Activated CD4-positive, alpha-beta T cell treated with anti-CD3 and anti-CD28 coated beads, Interleukin-2, amount 50 U/mL, for 1 hour (primary cell): ENCODE measurements at places on chromosomes 4 and X.

DNA sequence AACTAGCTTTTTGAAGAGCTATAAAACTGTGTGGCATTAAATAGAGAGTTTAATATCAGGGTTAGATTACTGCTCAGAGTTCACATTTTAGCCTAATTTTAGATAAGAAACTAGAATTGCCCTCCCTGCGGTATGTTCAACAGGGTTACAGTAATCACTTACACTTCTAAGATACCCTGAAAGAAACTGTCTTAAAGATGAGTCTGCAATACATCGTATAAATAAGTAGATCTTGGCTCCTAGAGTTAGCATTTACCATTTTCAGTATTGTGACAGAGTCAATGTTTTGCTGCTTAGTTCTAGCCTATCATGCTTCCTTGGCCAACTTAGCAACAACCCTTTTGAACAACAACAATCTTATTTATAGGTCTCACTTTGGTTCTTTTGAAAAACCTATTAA, 217.8 kb upstream of the NDST4 start:
- no peak for DNase-seq

- no peak for DNase-seq
Observed at GRCh38 chrX:148540671-148541583, 40.5 kb downstream of the AFF2 start.

DNA sequence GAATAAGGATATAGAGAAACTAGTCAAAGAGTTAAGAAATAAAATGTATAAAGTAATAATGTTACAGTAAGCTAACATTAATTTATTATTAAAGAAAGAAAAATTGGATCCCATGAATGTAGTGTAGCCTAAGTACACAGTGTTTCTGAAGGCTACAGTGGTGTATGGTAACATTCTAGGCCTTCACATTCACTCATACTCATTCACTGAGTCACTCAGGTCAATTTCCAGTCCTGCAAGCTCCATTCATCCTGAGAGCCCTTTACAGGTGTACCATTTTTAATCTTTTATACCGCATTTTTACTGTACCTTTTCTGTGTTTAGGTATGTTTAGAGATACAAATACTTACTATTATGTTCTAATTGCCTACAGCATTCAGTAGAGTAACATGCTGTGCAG, 120.6 kb upstream of the AGA start:
- no peak for DNase-seq

DNA sequence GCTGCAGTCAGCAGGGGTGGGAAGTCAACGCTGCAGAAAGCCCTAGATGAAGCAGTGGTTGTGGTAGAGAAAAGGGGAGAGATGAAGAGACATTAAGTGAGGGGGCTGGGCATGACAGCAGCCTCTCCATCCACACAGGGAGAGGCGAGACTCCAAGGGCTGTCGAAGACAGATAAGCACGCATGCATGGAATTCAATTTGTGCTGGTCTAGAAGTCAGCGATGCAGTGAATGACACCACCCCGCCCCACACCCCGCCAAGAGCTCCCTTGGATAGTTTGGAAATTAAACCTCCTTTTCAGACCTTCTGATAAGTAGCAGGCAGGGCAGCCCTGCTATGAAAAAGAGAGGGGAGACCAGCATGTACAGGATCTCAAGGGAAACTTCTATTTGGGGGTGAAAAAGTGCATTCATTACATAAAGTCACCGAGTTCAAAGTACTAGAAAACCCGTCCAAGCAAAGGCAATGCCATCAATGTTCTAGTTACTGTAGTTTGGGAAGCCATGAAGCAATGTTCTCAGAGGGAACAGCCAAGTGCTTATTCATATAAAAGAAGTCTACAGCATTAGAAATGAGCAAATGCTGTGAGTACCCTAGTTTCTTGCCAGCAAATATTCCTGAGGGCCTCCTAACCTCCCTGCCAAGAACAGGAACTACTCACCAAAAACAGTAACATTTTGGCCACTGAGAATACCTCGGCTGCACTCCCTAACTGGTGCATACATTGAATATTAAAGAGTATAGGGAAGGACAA, 152.3 kb upstream of the ANXA10 start:
- DNase-seq = no peak

DNA sequence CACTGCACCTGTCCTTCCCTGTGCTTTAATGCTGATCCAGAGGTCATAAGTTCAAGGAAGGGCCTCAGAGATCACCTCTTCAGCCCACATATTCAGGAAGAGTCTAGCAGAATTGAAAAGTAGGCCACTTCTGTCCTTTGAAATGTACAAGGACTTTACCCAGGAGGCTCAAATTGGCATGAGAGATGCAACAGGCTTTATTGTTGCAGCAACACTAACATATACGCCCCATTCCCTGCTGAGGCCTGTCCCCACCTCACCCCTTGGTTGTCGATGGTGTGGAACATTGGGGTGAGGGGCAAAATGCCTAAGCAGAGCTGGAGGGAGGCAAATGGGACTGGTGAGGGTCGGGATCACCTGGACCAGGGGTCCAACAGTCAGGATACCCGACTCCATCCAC, 2.8 kb downstream of the PRAF2 start:
- DNase-seq = no peak

DNA sequence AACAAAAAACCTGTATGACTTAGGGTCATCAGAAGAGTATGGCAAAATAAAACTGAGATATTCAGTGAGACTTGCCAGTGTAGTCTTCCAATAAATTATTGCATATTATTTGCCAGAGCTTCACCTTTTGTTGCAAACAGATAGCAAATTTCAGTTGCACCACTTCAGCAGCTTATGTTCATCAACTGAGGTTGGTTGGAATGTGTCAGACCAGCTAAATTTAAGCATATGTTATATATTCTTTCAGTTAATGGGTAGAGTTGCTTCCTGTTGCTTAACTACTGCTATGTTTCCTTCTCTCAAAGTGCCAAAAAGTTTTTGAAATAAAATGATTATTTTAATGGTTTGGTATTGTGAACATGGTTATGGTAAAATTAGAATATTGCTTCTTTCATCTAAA, 61.5 kb downstream of the GALNT7 start:
- no peak for DNase-seq

DNA sequence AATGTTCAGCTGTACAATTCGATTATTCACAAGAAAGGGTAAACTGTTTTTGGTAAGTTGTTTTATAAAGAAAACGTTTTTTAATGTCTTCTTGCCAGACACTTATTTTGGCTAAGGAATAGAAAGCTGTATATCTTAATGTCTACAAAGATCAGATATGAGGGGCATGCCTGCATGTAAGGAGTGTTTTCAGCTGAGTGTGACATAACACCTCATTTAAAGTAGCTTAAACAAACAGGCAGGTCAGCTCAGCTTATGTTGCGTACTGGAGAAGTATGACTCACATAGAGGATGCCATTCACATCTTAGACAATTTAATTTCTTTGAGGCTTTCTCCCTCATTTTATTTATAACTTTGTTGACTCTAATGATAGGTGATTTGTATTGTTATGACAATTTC, 30.4 kb downstream of the LAMTOR3 start:
- no peak for DNase-seq

DNA sequence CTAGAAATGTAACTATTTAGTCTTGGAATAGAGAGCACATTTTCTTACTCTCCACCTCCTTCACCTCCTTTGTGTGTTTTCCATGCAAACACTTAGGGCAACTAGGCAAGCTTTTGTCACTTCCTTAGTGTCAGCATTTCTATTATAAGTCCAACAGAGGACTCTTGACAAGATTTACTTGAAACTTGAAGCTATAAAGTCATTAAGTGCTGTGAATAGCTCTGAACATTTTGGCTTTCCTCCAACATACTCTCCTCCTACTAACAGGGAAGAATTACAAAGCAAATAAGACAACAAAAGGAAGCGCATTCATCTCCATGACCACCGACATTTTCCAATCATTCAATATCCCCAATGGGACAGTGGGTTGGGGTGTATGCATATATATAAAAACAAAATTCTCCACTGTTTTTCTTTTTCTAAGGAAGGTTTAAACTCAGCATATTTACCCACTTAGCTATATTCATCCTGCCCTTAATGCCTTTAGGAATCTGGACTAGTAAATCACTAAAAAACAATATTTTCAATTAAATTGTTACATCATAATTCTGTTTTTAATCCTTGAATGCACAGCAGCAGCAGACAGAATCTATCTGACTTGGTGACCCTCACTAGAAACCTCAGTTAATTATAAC, 264.6 kb downstream of the SNCA start:
- no peak for DNase-seq

DNA sequence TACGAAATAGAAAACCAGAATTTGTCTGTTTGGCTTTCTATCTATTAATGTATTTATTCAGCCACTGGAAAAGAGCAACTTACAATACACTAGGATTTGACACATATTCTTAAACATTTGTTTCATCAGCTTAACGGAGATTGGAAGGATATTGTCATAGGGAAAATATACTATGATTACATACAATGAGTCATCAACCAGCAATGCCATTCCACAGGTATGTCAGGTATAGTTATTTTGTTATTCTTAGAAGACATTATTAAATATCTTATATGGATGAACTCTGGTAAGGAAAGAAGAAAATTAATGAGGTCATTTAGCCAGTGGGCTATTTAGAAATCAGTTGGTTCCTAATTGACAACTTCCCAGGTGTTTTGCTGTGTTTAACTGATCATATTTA, 926.6 kb downstream of the STIM2 start:
- no peak for DNase-seq

DNA sequence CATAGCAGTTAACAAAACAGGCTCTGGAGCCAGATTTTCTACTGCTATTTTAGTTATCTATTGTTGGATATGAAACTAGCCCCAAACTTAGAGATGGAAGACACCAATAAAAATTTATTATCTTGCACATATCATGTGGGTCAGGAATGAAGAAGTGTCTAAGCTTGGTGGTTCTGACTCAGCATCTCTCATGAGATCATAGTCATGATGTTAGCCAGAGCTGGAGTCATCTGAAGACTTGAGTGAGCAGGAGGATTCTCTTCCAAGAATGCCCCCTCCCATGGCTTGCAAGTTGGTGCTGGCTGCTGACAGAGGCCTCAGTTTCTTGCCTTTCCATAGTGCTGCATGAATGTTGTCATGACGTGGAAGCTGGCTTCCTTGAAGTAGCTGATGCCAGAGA, 68.2 kb upstream of the TAPT1 start:
- DNase-seq = no peak

- no peak for DNase-seq
Observed at GRCh38 chr4:77268108-77268507, 111.1 kb downstream of the CCNG2 start.

GRCh38 chr4:71841336-71841735, 57.5 kb upstream of the GC start:
- no peak for DNase-seq

DNA sequence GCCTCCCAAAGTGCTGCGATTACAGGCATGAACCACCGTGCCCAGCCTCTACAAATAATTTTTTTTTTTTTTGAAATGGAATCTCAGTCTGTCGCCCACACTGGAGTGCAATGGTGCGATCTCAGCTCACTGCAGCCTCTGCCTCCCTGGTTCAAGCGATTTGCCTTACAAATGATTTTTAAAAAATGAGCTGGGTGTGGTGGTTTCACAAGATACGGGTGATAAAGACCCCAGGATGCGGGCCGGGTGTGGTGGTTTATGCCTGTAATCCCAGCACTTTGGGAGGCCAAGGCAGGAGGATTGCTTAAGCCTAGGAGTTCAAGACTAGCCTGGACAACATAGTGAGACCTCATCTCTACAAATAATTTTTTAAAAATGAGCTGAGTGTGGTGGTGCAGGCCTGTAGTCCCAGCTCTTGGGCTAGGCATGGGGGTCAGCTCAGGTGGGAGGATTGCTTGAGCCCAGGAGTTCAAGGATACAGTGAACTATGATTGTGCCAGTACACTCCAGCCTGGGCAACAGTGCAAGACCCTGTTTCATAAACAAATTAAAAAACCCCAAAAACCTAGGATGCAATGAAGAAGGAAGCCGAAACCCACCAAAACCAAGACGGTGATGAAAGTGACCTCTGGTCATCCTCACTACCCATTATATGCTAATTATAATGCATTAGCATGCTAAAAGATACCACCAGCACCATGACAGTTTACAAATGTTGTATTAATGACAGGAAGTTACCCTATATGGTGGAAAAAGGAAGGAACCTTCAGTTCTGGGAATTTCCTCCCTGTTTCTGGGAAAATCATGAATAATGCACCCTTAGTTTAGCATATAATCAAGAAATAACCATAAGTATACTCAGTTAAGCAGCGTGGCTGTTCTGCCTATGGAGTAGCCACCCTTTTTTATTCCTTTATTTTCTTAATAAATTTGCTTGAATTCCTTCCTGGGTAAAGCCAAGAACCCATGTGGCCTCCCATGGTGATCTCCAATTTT, 27.7 kb downstream of the PDGFRA start:
- no peak for DNase-seq

GRCh38 chr4:794900-795725, 30.8 kb downstream of the CPLX1 start:
- DNase-seq = no peak

DNA sequence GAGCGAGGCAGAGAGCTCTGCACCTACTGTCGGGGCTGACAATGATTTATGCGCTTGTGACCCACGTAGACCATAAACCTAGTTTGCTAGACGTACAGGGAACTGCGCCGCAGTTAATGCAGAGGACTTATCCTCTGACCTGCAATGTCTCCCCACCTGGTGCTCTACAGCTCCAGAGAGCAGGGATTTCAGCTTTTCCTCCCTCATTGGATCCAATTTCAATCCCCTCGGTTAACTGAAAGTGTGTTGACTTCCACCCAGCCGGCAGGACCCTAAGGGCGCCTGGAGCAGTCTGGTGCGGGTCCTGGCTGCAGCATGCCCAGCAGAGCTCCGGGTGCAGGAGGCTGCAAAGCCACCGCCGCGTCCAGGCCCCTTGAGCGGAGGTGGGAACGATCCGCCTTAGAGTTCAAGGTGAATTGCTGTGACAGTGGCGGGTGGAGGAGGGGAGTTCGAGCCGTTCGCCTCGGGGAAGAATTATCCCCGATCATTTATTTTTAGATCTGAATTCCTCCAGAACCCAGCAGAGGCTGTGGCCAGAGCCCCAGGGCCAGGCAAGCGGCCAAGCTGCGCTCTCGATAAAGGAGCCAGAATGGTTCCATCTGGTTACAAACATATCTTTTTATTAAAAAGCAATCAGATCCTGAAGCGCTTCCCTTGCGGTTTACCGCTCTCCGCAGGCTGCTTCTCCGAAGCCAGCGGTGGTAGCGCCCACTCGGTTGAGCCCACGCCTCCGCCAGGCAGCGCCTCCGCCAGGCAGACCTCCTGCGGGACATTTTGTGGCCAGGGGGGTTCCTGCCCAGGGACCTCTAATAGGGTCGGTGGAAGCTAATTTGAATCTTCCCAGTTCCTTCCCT, 66.0 kb downstream of the FBXO8 start:
- DNase-seq = no peak

DNA sequence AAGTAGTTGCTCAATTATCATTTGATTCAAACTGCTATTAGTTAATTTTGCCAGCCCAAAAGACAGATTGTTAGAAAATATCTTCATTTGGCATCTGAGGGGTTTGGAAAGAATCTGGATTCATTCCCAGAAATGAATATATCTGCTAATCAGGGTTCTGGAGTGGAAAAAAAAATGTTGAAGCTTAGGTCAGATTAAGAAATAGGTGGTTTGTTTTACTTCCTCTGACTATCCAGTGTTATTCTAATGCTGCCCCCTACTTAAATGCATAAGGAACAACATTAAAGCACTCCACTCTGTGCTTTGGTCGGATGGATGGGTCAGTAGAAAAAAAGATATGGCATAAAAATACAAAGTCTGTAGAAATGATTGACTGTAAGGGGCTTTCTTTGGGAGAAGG, 89.0 kb downstream of the LUZP4 start:
- no peak for DNase-seq
